ENCODE measurements at places on chromosomes 2 and 18.

- DNase-seq = no peak
Measured at GRCh38 chr2:135095591-135095990, 43.5 kb downstream of the RAB3GAP1 start.

DNA sequence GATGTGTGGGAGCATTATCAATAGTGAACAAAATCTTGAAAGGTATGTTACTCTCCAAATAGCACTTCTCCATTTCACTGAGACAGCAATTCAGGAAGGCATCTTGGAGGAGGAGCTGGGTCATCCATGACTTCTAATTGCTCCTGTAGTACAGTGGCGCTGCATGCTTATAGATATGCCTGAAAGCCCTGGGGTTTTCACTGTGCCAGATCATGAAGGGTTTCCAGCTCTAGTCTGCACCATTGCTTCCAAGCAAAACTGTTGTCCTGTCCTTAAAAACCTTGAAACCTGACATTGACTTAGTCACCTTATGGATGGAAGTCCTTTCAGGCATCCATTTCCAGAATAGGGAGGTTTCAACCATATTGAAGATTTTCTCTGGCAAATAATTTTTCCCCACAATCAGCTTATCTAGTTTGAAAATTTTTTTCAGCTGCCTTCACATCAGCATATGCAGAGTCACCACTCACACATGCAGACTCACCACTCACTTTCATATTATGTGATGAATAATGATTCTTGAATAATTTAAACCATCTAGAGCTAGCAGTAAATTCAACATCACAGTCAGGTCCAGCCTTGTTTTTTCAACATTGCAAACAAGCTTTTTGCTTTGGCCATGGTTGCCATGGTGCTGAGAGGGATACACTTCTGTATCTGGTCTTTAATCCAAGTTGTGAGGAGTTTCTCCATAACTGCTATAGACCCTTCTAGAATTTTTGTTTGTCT, 297.1 kb downstream of the CLIP4 start:
- DNase-seq = no peak

DNA sequence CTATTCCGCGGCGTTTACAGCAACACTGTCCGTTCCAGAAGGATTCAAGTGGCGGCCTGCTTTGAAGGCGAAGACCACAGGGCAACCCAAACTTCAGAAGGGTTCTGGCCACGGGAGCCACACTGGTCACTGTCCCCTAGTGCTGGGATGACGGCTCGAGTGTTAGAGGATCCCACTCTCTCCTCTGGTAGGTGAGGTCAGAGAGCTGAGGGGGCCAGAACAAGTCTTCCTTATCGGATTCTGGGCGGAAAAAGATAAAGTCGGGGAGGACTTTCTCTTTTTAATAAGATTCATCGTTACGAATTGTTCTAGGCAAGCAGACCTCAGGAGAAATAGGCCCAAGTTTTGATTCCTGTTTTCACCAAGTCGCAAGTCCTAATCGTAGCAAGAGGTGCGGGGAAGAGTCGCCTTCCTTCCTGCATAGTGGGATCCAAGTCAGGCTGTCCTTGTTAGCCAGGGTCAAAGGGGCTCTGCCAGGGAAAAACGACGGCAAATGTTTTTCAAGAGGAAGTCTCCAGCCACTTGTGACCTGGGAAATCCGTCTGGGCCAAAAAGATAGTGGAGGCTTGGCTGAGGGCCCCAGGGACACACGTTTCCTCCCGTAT, 864 bp upstream of the MYL12A start:
- DNase-seq = no peak

DNA sequence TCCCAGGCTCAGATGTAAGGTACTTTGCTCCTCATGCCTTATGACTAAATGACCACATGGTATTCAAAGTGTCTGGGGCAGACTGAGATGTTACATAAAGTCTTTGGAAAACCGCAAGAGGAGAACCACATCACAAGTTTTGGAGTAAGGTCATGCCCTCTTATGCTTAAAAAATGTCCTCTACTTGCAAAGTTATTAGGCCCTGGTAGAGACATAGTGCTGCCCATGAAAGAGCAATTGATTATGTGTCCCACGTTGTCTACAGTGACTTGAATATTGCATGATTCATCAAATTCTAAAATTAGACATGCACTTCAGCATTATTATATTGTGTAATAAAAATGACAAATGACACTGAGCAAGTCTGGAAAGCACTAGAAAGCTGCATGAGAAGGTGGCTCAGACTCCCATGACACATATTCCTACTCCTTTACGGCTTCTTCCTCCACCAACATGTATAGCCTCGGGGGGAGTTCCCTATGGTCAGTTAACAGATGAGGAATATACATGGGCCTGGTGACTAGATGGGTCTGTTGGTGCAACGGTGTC, 602.6 kb upstream of the VRK2 start:
- peak; percentile 78 for DNase-seq

DNA sequence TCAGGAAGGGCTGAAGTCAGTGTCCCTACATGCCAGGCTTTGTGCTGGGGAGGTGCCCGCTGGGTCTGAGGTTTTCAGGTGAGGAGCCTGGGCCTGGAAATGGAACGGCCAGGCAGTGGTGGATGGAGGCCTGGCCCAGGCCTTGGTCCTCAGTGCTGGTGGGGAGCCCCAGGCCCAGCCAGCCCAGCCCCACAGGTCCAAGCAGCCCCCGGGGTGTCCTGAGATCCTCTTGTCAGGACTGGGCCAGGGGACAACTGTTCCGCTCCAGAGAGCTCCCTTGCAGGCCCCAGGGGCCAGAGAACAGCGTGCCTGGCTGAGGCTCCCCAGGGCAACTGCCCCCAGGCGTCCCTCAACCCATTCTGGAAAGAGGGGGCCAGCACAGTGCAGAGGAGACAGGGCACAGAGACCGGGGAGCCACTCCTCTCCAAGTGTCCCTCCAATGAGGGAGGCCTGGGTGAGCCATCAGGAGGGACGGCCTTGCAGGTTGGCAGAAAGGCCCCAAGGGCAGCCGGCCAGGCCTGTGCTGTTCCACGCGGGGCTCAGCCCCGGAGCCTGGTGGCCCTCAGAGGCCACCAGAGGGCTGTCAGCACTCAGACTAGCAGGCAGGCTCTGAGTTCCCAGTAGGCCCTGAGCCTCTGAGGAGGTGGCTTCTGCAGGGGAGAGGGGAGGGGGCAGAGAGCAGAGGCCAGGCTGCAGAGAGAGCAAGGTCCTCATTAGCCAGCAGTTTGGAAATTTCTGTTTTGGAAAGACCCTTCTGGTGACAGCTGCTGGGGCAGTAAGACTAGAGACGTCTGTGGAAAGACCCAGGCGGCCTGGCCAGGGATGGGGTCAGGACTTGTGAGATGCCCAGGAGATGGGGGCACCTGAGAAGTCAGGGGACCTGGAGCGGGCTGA, 29.4 kb upstream of the SNED1 start:
- DNase-seq = no peak

GRCh38 chr18:79887181-79888000, 64.1 kb downstream of the SLC66A2 start:
- no peak for DNase-seq

- no peak for DNase-seq
Measured at GRCh38 chr2:221635949-221636348, 63.8 kb upstream of the EPHA4 start.

GRCh38 chr2:119174216-119174992, 15.9 kb upstream of the C1QL2 start:
- DNase-seq = no peak

GRCh38 chr2:125125902-125126301, 1100.8 kb downstream of the CNTNAP5 start:
- DNase-seq = no peak

- no peak for DNase-seq
Measured at GRCh38 chr2:62054916-62055450, 140.9 kb upstream of the B3GNT2 start.

DNA sequence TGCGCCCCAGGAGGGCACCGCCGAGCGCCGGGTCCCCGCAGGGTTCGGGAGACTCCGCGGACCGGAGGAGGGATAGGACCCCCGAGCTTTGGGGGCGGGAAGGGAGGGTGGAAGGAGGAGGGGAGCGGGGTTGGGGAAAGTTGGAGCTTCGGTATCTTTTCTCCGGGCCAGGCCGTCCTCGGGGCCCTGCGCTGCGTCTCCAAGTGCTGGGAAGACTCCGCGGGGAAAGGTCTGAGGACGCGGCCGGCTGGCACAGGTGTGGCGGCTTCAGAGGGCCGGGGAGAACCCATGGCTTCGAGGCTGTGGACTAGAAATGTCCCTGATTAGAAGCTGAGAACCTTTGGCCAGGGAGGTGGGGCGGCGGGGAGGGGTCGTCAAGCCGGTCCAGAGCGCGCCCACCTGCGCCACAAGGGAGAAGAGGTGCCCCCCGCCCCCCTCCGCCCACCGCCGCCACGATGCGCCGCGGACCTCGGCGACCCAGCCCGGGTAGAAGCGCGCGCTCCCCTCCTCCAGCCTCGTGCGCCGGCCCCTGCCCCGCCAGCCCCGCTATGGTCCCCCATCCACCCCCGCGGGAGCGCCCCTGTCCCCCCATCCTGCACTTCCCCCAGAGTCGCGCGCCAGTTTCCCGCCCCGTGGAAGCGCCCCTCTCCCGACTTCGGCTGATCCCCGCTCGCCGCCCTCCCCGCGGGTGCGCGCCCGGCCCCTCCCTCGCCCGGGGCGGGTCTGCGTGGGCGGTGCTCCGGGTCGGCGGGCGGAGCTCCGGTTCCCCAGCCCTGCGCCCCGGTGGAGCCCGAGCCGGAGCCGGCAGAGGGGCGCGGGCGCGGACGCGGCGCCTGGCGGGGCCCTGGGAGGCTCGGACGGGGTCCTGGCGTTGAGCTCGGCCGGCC, at the start of gene SNTG2:
Gene SNTG2 (plus strand): TSS at position 770 of the 887 bp plus-strand sequence. CDS start 148 bp downstream, outside the sequence.
- no peak for DNase-seq

DNA sequence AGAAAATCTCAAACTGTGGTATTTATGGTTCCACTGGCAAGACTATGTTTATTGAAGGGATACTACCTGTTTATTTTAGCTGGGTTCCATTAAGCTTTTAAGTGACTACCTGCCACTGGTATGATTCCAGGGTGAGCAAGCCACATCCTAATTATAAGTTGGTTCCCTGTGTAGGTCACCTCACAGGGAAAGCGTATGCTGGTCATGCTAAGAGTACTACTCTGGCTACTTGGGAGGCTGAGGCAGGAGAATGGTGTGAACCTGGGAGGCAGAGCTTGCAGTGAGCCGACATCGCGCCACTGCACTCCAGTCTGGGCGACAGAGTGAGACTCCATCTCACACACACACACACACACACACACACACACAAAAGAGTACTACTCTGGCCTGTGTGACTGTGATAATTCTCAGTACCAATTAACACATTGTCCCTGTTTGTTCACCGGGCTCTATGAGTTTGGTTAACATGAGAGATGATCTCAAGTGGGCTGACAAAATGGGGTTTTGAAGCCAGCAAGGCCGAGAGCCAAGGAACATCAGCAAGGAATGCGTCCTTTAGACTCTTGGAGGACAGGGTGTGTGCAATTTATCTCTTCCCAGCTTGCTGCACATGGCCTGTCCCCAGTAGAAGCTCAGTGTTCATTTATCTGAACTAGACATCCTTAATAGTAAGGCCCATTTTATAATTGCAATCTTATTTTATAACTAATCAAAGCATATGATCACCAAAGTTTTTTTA, 15.2 kb upstream of the ITSN2 start:
- no peak for DNase-seq

- no peak for DNase-seq
Measured at GRCh38 chr18:35616074-35616473, 34.5 kb downstream of the GALNT1 start.

- DNase-seq = no peak
Measured at GRCh38 chr2:185638771-185639170, 99.8 kb upstream of the FSIP2 start.

DNA sequence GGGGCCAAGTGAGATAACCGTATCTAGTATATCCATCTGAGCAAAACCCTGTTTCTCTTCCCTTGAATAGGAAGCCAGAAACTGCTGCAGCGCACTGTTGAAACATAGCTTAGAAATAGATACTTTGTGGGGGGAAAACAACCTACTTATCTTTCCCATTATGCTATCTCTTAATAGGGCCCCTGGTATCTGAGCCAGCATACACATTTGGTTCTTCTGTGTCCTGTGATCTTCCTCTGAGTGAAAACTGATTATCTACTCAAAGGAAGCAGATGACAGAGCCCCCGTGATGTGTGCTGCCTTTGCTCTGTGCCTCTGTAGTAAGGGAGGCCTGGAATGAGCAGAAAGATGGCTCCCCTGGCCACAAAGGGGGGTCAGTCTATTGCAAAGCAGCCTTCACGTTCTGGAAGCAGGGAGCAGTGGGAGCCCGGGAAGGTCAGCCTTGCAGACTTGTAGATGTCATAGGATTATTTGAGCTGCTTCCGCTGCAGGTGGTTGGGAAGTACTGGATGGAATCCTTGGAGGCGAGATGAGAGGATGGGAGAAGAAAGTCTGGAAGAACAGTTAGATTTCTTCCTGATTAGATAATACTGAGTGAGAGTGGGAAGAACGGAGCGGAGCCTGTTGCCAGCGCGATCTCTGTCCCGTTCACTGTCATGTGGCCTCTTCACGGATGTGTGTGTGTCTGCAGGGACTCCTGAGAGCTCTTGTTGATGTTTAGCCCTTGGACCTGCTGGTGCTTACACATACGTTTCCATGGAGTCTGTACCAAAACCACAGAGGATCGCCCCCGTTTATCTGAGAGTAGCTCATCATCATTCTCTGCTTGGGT, 150.1 kb downstream of the AGAP1 start:
- DNase-seq = no peak

- DNase-seq = no peak
Measured at GRCh38 chr18:984004-984403, 79.3 kb downstream of the ADCYAP1 start.

DNA sequence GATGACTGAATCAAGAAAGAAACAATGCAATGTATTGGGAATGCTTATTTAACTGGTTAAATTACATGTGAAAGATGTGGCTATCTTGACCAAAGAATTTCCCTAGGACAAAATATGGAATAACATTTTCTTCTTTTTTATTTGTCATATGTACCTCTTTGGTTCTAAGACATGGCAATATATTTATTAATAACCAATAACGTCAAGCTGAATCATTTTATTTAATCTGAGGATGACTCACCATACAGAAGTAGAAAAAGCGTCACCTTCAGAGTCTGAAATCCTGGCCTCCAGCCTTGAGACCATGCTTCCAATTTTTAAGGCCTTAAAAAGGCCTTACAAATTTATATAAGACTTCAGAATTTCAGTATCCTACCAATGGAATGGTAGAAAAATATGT, 1464.9 kb downstream of the SUCLG1 start:
- DNase-seq = no peak

DNA sequence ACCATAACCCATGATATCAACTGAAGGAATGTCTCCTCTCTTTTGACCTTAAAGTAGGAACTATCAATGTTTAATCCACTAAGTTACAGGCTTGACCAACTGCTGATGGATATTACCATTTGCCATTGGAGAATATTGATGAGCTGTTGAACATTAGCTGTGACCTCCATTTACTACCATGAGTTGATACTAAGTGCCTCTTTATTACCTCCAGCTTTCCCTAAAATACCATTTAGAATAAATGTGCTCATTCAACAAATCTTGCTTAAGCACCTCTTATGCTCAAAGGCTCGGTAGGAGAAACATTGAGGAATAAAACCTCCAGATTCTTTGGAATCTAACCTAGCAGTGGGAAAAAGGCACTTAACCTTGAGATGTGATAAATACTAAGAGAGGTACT, 81.2 kb downstream of the FAM124B start:
- DNase-seq = no peak

Data from GM04503 (cell line).